CD4-positive, alpha-beta T cell treated with Interleukin-6 for 4 hours (primary cell): ENCODE measurements at places on chromosomes 2 and 18.

- no peak for DNase-seq
Measured at GRCh38 chr18:11467611-11468010, 141.8 kb upstream of the SLC35G4 start.

- DNase-seq, result no peak
Measured at GRCh38 chr2:157800838-157801495, 75.2 kb downstream of the ACVR1 start.

DNA sequence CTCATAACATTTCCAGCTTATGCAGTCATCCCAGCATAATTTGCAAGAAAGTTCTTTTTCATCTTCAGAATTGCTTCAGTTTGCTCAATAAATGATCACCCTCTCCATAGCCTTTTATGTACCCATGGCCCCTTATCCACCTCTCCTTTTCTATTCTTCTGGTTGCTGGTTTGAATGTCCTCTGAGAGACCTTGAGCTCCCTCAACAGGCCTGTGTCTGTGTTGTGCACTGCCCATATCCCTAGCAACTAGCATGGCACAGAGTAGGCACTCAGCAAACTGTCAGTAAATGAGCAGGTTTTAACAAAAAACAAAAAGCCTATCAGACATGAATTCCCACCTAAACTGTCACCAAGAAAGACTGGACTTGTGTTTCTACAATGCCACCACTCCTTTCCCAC, 160.5 kb downstream of the AKAIN1 start:
- no peak for DNase-seq

- DNase-seq, result no peak
Measured at GRCh38 chr2:54947646-54948045, 102.6 kb downstream of the RTN4 start.

GRCh38 chr2:70132244-70133126, 45.2 kb downstream of the PCBP1 start:
- DNase-seq, result peak; percentile 67

DNA sequence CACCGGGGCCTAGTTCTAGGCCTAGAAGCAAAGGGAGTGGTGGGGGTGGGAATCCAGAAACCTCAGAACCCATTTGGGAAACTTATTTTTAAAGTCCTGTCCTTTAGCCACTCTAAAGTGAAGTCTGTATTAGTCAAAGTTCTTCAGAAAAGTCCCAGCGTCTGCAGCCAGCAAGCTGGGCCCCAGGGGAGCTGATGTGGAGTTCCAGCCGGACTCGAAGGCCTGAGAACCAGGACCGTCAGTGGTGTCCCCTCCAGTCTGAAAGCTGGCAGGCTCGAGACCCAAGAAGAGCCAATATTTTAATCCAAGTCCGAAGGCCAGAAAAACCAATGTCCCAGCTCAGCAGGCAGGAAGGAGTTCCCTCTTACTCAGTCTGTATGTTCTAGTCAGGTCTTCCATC, 32.4 kb downstream of the ID2 start:
- DNase-seq, result no peak

DNA sequence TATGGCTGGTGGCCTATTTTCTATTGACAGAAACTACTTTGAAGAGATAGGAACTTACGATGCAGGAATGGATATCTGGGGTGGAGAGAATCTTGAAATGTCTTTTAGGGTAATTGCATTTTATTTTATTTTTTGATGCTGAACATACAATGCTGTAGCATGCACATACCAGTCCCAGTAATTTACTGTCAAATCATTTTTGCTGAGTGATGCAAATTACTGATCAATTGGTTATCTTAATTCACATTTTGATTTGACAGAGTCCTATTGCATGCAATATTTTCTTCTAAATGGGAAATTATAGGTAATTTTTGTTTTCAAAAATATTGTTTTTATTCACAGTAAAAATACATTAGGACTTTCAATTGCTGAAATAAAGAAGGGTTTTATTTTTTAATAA, 387.3 kb downstream of the GALNT13 start:
- DNase-seq, result no peak

- no peak for DNase-seq
Measured at GRCh38 chr2:214601852-214602633, 191.2 kb downstream of the VWC2L start.

DNA sequence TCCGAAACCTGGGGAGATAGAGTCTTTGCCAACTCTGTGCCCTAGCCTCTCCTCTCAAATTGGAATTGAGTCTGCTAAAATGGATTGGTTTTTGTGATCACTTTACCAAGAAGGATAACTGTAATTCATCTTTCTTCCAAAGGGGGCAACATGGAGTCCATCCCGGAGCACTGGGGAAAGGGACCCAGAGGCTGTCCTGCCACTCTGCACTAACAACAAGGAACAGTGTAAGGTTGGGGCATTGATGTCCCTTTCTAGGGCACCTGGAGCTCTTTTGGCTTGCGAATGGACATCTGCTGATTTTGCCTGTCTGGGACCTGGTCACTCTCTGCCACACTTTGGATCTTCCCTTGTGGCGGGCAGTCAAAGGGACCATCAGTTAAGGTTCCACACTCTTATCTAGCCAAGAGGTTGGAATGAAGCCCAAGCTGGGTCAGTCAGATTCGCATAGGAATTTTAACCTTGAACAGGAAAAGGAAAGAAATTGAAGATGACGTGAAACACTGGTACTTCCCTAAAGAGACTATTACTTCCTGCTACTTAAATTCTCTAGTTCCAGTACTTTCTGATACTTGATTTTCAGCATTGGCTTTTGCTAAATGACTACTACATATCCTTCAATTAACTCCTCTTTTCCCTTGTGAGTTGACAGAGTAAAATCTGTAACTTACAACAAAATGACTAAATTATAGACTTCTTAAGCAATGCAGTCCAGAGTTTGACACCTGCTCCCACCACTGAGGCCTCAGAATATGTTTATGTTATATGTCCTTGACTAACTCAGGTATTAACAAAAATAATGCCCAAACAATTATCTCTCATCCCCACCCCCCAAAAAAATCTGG, 64.7 kb upstream of the KLF7 start:
- DNase-seq, result no peak

DNA sequence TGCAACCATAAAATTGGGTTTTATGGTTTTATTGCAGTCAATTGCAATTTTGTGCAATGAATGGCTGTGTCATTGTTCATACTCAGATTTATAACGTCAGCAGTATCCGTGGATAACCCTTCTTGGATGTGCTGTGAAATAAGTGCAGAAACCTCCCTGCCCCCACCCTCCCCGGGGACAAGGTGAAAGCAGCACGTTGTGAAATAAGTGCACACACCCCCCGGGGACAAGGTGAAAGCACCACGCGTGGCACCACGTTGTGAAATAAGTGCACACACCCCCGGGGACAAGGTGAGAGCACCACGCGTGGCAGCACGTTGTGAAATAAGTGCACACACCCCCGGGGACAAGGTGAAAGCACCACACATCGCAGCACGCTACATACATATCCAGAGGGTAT, 93.6 kb upstream of the NFATC1 start:
- no peak for DNase-seq

DNA sequence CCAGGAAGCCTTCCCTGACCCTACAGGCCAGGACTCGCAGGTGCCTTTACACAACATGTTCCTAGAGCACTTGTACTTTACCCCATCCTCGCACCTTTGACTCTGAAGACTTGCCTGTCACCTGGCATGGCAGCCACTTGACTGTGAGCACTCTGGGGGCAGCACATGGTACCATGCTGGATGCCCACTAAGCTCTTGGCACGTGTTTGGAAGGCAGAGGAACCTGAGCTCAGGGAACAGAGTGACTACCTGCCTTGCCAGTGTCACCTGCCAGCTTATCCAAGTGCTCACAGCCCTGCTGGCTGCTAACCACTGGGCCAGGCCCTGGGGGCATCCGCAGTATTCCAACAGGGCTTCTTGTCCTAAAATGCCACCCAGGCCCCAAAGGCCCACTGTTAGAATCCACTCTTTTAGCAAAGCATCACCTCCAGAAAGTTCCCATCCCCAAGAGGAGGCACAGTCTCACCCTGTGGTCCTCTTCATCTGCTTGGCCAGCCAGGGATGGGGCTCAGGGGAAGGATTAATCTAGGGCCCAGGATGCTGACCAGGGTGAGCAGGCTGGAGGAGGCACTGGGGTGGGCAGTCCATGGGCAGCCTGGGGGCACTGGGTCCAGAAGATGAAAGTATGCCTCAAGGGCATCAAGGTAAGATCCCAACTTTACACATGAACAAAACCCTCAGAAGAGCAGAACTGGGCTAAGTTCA, 57.0 kb downstream of the ZBTB7C start:
- no peak for DNase-seq

DNA sequence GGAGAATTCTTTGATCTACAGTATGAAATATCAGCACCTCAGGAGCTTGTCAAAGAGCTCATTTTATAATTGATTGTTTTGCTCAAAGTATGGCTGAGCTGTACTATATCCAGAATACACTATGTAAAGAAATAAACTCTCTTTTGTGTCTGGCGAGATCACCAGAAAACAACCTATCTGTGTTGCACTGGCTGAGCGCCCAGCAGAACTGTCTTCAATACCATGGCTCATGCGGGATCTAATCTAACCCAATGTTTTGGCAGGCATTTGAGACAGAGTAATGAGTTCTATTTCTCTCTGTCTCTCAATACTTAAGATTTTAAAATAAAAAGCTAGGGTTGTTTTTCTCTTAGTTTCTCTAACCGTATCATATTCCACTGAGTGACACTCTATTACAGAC, 192.4 kb downstream of the L3MBTL4 start:
- DNase-seq, result no peak

GRCh38 chr2:1747065-1747941, 3.0 kb upstream of the PXDN start:
- no peak for DNase-seq

GRCh38 chr2:110170102-110170501, 34.7 kb downstream of the NPHP1 start:
- no peak for DNase-seq
